Right renal cortex interstitium (tissue), 3 donors: ENCODE measurements at places on chromosomes 3 and 15. TPM values are rescaled to one million over a fixed set of nuclear protein-coding genes. Genes with fewer than 3 reads are reported as not detected.

GRCh38 chr3:42078677-42079076 is 12.5 kb upstream of the TRAK1 start:
- DNase-seq: no peak

The GOLGA6L7 gene
- 0.17 TPM for polyA plus RNA-seq

GRCh38 chr3:119542168-119542767 is 17.1 kb downstream of the CD80 start:
- DNase-seq: no peak

- DNase-seq: no peak
Measured at GRCh38 chr3:171718493-171719185, 91.6 kb downstream of the PLD1 start.

DNA sequence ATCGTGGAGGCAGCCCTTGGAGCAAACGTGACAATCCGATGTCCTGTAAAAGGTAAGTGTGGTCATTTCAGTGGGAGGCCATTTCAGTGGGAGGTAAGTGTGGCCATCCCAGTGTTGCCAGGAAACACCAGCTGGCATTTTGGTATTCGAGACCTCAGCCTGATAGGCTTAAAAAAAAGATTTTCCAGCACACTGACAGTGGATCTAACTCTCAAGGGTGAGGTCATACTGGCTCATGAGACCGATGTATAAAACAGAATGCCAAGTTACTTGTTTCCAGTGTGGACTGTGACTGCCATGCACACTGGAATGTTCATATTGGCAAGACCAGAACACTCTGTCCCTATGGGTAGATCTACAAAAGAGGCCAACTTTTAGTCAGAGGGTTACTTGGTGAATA is 244.4 kb upstream of the GOLGA6L4 start:
- no peak for DNase-seq

DNA sequence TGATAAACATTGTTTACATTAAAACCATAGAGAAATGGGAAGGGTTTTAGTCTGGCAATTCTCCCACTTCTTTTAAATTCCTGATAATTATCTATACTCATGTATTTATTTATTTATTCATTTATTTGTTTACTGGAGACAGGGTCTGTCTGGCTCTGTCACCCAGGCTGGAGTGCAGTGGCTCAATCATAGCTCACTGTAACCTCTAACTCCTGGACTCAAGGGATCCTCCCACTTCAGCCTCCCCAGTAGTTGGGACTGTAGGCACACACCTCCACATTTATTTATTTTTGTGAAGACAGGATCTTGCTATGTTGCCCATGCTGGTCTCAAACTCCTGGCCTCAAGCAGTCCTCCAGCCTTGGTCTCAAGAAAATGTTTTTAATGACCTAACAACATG is 2.5 kb upstream of the AEN start:
- DNase-seq: no peak
